CMK (cell line): ENCODE measurements at places on chromosomes 13 and 19.

- no peak for DNase-seq
Observed at GRCh38 chr13:71751073-71751472, 115.9 kb downstream of the DACH1 start.

DNA sequence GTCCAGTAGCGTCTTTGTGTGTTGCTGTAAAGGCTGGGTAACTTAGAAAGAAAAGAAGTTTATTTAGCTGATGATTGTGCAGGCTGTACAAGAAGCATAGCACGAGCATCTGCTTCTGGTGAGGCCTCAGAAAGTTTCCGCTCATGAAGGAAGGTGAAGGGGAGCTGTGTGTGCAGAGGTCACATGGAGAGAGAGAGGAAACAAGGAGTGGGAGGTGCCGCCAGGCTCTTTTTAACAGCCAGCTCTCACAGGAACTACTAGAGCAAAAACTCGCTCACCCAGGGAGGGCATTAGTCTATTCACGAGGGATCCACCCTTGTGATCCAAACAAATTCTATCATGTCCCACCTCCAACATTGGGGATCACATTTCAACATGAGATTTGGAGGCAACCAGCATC, 99.8 kb downstream of the GPR12 start:
- no peak for DNase-seq

GRCh38 chr13:99133230-99133629, 67.4 kb upstream of the UBAC2 start:
- no peak for DNase-seq

DNA sequence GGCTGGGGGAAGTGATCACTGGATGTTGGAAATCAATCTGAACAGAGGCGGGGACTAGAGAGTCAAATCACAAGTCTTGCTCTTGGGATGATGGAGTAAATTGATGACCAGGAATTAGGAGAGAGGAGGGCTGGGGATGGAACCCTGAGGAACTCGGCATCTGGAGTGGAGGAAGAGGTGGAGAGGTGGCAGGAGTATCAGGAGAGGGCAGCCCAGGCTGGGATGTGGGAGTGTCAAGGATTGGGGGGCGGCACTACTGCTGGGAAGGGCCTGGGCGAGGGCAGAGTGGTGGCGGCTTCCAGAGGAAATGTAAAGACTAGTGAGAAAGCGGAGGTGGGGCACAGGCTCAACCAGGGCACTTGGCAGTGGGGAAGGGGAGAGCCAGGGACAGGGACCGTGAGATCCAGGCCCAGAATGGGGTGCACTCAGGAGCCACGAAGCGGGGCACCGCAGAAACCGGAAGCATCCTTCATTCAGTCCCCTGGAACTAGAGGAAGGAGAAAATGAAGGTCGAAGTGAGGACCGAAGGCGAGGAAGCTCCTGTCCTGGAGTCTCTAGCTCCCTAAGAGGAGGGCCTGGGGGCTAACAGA, 81.2 kb upstream of the GPR183 start:
- no peak for DNase-seq

DNA sequence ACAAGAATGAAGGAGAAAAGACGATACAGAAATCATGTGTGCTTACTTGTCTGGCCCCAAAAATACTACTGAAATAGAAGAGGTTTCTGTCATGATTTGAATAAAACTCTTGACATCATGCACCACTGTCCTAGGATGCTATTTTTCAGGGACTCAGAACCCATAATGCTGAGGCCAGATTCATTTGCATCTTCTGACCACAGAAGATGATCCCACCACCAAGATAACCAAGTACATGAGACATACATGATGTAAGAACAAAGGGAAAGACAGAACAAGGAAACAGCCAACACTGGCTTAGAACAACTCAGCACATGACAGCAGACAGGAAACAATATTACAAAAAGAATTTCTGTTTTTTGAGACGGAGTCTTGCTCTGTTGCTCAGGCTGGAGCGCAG, 2.5 kb downstream of the ZNF552 start:
- DNase-seq = no peak

DNA sequence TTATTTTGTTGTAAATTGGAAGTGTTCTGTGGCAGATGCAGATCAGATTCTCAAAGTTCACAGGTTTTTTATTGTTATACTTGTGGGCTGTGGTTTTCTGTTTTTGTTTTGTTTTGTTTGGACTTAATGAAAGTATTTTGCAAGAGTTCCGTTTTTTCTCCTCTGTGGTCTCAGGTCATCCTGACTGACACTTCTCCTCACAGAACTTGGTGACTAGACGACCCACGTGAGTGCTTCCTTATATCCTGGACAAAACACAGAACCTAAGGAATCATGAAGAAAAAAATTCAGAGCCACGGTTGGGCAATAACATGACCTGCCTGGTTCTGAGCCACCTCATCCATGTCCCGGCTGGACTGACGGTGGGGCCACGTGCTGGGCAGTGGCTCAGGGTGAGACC, 2.5 kb upstream of the RFPL4AL1 start:
- no peak for DNase-seq

DNA sequence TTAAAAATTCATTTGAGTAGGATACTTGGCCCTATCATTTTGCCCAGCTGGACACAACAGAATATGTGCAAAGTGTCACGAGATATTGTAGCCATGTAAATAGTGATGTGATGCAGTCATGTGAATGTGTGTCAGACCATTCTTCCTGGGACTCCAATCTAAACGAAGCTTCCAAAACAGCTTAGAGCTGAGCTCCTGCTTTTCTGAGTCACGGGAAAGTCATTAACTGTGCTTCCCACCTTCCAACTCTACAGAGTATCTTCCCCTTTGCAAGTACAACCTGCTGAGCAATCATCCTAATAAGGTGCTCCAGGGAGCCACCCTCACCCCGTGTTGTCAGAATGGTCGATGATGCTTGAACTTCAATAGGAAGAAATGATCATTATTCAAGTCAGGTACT, 294.7 kb downstream of the MYO16 start:
- no peak for DNase-seq

GRCh38 chr13:47251771-47252170, 354.9 kb upstream of the HTR2A start:
- no peak for DNase-seq

GRCh38 chr13:105643966-105644365, 891.5 kb downstream of the EFNB2 start:
- DNase-seq = no peak

- peak; percentile 42 for DNase-seq
Observed at GRCh38 chr19:17448131-17448967, at the start of gene TMEM221. TSS of gene TMEM221 (minus strand) at chr19:17448668. CDS start at chr19:17448462, 206 bp downstream.

DNA sequence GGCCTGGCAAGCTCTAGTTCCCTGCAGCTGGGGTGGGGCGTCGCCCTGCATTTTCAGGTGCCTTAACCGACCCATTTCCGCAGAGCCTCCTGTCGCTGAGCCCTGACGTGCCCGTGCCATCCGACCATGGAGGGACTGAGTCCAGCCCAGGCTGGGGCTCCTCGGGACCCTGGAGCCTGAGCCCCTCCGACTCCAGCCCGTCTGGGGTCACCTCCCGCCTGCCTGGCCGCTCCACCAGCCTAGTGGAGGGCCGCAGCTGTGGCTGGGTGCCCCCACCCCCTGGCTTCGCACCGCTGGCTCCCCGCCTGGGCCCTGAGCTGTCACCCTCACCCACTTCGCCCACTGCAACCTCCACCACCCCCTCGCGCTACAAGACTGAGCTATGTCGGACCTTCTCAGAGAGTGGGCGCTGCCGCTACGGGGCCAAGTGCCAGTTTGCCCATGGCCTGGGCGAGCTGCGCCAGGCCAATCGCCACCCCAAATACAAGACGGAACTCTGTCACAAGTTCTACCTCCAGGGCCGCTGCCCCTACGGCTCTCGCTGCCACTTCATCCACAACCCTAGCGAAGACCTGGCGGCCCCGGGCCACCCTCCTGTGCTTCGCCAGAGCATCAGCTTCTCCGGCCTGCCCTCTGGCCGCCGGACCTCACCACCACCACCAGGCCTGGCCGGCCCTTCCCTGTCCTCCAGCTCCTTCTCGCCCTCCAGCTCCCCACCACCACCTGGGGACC, 1.2 kb downstream of the ZFP36 start:
- DNase-seq = no peak

- no peak for DNase-seq
Observed at GRCh38 chr13:28530729-28531076, 35.8 kb upstream of the FLT1 start.
